Activated CD8-positive, alpha-beta memory T cell treated with anti-CD3 and anti-CD28 coated beads, Interleukin-2, amount 10 ng/mL, durations not matched to agents 7 days and 5 days (primary cell): ENCODE measurements at places on chromosomes 2 and 18. TPM values are rescaled to one million over a fixed set of nuclear protein-coding genes. Genes with fewer than 3 reads are reported as not detected.

The VIL1 gene
- total RNA-seq, result not detected

The CCDC141 gene
- total RNA-seq, result 12.5 TPM

The HOXD11 gene
- total RNA-seq, result not detected

The CRYBA2 gene
- total RNA-seq, result not detected

The ELOA2 gene
- not detected for total RNA-seq

The SERPINB10 gene
- not detected for total RNA-seq

The L3MBTL4 gene
- total RNA-seq, result not detected

The LIPG gene
- total RNA-seq, result 0.16 TPM

The SEPTIN10 gene
- not detected for total RNA-seq

The PARD3B gene
- total RNA-seq, result not detected

The ALK gene
- total RNA-seq, result not detected

The SERPINB12 gene
- total RNA-seq, result not detected

The ACOXL gene
- 0.96 TPM for total RNA-seq

The HOXD9 gene
- total RNA-seq, result not detected

The SP110 gene
- total RNA-seq, result 148 TPM

The CLEC4F gene
- not detected for total RNA-seq

The SIX3 gene
- total RNA-seq, result 0.21 TPM

The GALNT5 gene
- not detected for total RNA-seq

The CNOT11 gene
- 71.9 TPM for total RNA-seq

The NDC80 gene
- total RNA-seq, result 83.9 TPM

The FZD7 gene
- 3.4 TPM for total RNA-seq

The SERPINB2 gene
- not detected for total RNA-seq

The SLC16A14 gene
- 0.47 TPM for total RNA-seq

The MAP3K19 gene
- total RNA-seq, result not detected

The ITPRIPL1 gene
- 56.9 TPM for total RNA-seq

The SOS1 gene
- 134 TPM for total RNA-seq

The TEX44 gene
- total RNA-seq, result not detected

The GAREM1 gene
- total RNA-seq, result not detected

The ATP6V1C2 gene
- not detected for total RNA-seq

The FBXO15 gene
- total RNA-seq, result 0.23 TPM

The FAM98A gene
- total RNA-seq, result 51.7 TPM

The ADGRF3 gene
- total RNA-seq, result 3.7 TPM

The REG3A gene
- not detected for total RNA-seq

The RTKN gene
- 0.50 TPM for total RNA-seq

The LRRC30 gene
- not detected for total RNA-seq

The UNC80 gene
- total RNA-seq, result not detected

The NT5DC4 gene
- not detected for total RNA-seq

The ZNF804A gene
- total RNA-seq, result not detected

The VAMP8 gene
- 99.6 TPM for total RNA-seq

The CRACDL gene
- 0.18 TPM for total RNA-seq
